ENCODE measurements at places on chromosomes 6 and 20.

DNA sequence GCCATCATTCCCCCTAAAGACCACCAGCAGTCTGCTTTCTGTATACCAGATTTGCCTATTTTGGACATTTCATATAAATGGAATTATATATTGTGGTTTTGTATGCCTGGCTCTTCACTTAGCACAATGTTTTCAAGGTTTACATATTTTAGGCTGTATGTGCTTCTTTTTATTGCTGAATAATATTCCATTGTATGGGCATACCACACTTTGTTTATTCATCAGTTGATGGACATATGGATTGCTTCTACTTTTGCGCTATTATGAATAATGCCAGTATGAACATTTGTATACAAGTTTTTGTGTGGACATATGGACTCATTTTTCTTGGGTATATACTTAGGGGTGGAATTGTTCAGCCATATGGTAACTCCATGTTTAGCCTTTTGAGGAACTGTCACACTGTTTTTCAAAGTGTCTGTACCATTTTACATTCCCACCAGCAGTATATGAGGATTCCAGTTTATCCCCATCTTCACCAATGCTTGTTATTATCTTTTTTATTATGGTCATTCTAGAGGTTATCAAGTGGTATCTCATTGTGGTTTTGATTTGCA lies 12.7 kb downstream of the L3MBTL1 start:
- DNase-seq: no peak

- no peak for DNase-seq
Observed at GRCh38 chr6:33983109-33983716, 162.7 kb downstream of the GRM4 start.

GRCh38 chr20:38091441-38092216 lies 58.1 kb downstream of the RPRD1B start:
- peak; percentile 32 for DNase-seq

DNA sequence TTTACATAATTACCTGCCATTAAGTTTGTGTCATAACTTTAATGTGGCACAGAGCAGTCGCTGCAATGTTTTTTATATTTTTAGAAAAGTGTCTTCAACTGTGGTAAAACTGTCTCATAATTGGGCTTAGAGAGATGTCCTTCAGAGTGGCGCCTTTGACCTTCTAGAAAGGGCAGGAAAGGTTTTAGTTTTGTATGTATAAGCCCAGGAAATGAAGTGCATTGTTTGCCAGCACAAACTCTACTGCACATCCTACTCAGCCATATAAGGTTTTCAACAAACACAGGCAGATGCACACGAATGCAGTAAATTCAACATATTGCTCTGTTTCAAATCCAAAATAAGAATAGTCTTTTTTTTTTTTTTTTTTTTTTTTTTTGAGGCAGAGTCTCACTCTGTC lies 201.4 kb downstream of the ALDH8A1 start:
- no peak for DNase-seq

GRCh38 chr6:22023937-22024336 lies 272.9 kb downstream of the PRL start:
- DNase-seq: no peak

GRCh38 chr6:31813465-31813849 lies 1.6 kb downstream of the HSPA1L start:
- DNase-seq: no peak

DNA sequence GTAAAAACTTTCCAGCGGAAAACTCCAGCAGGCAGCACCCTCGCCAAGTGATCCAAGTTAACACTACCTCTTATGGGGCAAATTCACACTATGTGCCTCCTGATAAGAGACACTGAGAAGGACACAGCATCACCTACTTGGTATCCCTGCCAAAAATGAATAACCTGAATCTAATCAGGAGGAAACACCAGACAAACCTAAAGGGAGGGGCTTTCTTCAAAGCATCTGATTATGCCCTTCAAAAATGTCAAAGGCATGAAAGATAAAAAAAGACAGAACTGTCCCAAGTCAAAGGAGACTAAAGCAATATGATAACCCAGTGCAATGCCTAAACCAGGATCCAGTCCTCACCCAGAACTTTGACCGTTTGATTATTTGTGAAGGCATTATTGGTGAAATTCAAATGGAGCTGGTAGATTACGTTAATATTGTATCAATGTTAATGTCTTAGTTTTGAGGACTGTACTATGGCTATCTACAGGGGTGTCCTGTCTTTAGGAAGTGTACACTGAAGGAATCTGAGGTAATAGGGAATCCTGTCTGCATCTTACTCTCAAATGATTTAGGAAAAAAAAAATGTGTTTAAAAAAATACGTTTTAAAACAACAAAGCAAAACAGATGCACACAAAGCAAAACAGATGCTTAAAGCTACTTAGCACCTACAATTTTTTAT lies 8.3 kb downstream of the TBC1D7 start:
- DNase-seq: no peak

DNA sequence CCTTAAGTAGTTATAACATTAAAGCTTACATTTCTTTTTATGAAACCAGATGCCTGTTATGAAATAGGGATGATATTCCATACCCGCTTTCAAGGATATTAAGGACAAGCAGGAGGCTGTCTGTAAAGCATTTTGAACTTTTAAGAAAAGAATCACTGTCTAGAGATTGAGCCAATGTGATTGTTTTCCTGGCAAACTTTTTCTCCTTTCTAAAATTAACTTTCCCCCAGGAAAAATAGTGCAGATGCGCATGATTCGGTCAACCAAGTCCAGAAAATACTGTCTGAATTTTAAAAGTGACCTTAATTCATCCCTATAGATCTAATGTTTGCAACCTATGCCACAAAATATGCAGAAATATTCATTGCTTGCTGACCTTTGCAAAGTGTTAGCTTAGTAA lies 15.1 kb upstream of the DEK start:
- DNase-seq: no peak

GRCh38 chr6:55955684-55956083 lies 80.3 kb upstream of the BMP5 start:
- DNase-seq: no peak

DNA sequence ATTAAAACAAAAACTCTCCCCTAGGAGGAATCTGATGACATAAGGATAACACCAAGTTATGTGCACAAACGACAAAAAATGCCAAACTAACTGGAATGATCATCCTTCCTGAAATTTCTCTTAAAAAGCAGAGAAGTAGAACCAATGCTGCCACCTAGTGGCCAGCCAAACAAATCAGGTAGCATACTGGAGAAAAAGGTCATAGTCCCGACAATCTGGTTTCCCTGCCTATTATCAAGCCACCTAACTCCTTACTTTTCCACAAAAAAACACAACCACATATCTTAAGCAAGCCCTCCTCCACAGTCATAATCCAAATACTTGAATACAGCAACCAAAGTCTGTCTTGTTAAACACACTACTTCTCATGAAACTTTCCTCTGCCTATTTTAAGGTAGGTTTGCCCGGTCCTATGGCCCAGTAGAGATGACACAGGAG lies 5.3 kb downstream of the OARD1 start:
- peak; percentile 81 for DNase-seq

GRCh38 chr6:1600764-1601157 lies 9.0 kb upstream of the FOXC1 start:
- no peak for DNase-seq

GRCh38 chr20:45282700-45283550 lies 23.7 kb upstream of the RBPJL start:
- no peak for DNase-seq

- DNase-seq: no peak
Observed at GRCh38 chr6:82779041-82779440, 286.6 kb downstream of the UBE3D start.

GRCh38 chr20:12014736-12015135 lies 97.0 kb downstream of the BTBD3 start:
- DNase-seq: peak; percentile 41

GRCh38 chr20:15345287-15345686 lies 1007.9 kb upstream of the FLRT3 start:
- no peak for DNase-seq

GRCh38 chr6:157646012-157646411 lies 177.0 kb upstream of the SNX9 start:
- DNase-seq: no peak

DNA sequence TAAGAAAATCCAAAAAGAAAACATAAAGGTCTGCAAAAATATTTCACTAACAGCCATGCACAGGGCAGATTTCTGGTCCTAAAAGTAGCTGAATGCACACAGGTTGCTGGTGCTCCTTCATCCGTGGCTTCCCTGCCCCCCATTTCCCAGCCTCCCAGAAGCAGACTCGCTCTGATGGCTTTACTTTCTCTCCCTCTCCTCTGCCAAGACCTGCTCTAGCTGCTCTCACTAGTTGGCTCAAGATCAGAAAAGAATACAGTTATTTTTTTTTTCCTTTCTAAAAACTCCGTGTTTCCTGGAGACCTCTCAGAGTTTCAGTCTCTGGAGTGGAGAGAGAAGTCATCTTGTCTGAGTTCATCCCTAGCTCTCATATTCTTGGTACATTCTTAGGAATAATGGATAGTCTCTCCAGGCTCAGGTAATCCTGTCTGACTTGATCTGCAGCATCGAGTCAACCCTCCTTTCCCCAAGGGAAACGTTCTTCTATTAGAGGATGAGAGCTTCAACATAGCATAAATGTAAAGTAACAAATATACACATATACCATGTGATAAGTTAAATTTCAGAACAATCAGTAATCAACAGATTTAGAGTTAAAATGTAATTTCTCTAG lies 214.2 kb downstream of the TBC1D7 start:
- DNase-seq: no peak

DNA sequence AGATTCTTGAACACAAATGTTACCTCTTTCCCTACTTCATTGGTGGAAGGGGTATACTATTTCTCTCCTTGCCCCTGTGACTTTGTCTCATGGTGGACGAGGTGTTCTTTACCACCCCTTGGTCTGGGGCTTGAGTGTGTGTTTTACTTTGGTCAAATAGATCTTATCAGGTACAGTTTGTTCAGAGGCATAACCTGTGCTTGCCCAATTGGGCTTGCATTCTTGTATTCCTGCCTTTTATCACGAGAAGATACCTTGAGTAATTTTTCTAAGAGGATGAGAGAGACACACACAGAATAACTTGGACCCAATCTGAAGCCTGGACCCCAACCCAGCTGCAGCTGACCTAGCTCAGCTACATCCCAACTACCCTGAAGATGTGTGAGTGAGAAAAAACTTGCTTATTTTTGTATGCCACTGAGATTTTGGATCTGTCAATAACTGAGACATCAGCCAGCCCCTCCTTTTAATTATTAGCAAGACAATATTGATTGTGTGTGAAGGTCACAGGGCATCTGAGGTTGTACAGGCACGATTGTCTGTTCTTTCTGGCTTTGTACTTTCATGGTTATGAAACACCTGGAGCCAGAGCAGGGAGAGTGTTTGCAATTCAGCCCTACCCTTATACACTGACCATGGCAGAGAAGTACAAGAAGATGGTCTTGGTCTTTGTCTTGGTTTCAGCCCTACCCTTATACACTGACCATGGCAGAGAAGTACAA lies 204.7 kb upstream of the SLC35B3 start:
- DNase-seq: no peak

DNA sequence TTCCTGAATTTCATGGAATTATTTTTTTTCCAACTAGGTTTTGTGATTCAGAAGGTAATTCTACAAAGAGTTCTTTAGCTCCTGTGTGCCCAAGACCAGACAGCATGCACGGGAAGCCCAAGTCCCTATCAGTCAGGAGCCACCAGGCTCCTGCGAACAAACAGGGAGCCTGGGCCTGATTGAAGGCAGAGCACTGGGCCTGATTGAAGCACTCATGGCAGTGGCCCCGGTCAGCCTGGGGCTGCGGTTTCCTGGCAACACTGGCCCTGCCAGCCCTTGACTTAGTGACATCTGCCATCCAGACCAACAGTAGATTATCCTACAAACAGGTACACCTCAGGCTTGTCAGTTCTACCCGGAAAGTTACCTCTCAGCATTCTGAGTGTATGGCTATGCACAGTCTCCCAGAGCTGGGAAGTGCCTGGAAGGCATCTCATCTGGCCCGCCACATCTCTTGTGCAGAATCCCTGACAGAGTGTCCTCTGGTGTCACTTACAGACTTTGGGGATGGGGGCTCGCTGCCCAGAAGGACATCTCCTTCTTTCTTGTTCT lies 133.8 kb downstream of the VEGFA start:
- DNase-seq: no peak

Measured in fibroblast of skin of scalp (primary cell).